Brain (organoid and tissue), 16 donors: ENCODE measurements at places on chromosomes 6 and 20.

DNA sequence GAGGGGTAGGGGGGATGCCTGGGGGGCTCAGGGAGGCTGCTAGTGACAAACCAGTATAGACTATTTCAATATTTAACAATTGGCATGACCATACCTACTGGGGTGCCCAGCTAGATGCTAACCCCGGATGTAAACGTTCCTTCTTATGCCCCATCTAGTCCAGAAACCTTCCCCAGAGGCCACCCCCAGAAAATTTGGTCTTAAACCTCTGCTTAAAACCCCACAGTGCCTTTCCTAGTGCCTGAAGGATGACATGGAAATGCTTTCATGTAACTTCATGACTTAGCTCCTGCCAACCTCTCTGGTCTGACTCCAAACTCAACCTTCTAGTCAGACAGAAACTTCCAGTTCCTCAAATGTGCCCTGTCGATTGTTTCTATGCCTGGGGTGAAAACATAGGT lies 52.0 kb downstream of the JPH2 start:
- peak; percentile 4 for DNase-seq

DNA sequence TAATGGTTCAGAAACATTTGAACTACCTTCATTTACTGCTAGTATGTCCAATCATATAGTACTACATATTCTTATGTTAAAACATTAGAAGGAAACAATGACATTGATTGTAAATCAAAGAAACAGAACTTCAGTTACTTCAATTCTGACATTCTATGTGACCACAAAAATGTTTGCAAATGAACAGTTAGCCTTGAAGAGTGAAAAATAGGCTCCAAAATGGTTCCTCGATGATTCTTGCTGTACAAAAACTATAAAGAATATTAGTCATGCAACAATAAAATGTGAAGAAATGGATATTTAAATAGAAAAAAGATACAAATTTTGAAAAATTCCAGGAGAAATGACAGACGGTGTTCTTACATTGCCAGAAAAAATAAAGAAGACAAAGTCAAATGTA lies 686.9 kb downstream of the BCKDHB start:
- no peak for DNase-seq

DNA sequence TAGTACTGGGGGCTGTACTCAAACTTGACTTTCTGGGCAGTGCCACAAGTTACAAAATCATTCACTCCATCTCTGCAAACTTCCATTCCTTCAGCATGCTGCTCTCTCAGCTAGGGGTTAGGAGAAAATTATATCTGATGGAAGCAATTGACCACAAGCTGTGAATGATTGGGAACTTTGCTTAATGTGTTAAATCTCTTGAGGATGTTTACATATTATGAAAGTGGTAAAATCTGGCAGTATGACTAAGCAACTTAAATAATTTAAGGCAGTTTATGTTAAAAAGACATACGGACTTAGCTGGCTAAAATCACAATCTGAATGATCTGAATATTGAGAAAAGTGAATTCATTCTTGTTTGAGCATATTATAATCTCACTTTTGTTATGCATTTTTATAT lies 415.0 kb downstream of the PHF3 start:
- no peak for DNase-seq

- no peak for DNase-seq
Observed at GRCh38 chr6:39952167-39952566, 17.9 kb upstream of the MOCS1 start.

DNA sequence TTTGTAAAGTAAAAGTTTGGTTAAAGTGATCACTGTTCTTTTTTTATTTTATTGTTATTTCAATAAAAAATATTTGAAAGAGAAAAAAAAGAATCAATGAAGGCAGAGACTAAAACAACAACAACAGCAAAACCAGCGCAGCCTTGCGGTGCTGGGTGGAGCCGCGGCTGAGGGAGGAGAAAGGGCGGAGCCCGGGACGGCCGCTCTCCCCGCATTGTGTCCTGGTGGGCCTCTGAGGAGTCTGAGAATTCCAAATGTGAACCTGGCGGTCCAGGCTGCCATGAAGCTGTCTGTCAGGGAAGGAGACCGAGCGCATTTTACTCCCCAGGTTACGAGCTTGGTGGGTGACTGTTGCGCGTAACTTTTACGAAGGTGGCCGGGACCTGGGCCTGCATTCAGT lies 43.2 kb downstream of the TMEM242 start:
- DNase-seq = no peak

- no peak for DNase-seq
Observed at GRCh38 chr6:43821101-43821886, 51.3 kb downstream of the VEGFA start.

DNA sequence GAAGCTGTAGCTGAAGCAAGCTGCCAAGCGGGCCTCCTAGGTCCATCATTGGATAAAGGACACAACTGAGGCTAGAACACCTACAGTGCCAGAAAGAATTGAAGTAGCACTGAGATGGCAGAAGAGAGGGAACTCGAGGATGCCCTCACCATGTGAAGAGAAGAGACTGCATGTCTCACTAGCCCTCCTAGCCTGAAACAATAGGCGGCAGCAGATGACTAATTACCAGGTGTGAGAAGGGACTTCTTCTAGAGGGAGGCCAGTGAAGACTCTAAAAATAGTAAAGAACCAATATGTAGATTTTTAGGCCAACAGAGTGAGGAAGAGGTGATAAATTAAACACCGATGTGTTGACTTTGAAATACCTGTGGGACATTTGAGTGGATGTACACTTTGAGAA lies 50.3 kb downstream of the LGSN start:
- DNase-seq = no peak

GRCh38 chr6:5481750-5482149 lies 220.4 kb downstream of the FARS2 start:
- DNase-seq = peak; percentile 19

- peak; percentile 7 for DNase-seq
Observed at GRCh38 chr6:128712898-128713297, 170.0 kb upstream of the LAMA2 start.
